ENCODE measurements at places on chromosomes 2 and 18. TPM values are rescaled to one million over a fixed set of nuclear protein-coding genes. Genes with fewer than 3 reads are reported as not detected.

DNA sequence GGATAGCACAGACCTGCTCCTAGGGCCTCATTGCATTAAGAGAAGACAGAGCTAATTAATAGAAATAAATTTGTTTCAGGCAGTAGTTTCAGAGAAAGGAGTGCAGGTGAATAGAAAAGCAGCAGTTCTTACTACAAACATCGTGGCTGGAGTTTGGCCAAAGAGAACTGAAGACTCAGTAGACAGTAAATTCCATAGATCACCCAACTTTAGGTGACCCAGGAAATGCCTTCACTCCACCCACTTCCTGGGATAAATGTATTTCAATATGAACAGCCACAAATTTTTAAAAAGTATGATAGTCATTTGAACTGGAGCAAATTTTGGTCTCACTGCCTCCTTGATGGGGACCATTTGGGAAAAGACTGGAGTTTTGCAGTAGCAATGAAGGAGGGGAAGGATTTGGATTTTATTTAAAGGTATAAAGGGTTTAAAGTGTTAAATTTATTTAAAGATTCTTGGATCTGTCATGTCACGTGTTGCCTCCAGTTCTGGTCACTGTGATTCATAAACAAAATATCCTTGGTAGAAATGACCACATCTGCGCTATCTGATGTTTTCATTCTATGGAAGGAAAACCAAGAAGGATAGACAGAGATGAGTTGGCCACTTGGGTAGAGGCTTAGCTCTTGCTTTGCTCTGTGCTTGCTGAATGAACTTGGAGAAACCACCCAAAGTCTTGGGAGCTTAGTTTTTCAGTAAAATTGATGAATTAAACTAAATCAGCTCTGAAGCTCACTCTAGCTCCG, 390.2 kb downstream of the THSD7B start:
- DNase-seq, result no peak

DNA sequence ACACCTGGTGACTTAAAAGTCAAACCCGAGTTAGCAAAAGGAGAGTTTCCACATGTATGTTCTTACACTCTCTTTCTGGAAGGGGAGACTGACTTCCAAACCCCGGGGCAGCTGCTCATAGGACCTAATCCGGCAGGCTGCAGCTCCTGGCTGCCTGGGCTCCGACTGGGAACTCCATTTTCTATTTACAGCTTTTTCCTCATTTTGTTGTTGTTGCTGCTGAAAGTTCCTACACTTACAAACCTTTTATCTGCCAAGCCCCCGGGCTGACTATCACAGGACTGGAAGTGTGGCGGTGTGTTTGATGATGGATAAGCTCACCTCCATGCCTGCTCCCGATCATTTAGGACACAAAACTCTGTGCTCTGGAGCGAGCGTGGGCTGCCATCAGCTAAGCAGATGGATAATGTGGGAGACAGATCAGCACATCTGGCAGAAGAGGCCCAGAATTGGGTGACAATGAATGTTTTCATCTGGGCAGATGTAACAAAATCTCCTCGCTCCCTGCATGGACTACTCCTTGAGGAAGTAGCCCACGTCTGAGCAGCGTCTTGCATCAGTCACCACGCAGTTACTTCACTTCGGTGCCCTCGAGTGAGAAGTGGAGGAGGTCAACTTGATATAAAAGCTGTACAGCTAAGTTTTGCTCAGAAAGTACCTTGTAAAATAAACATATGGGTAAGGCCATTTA, 114.4 kb upstream of the COPS8 start:
- DNase-seq, result no peak

DNA sequence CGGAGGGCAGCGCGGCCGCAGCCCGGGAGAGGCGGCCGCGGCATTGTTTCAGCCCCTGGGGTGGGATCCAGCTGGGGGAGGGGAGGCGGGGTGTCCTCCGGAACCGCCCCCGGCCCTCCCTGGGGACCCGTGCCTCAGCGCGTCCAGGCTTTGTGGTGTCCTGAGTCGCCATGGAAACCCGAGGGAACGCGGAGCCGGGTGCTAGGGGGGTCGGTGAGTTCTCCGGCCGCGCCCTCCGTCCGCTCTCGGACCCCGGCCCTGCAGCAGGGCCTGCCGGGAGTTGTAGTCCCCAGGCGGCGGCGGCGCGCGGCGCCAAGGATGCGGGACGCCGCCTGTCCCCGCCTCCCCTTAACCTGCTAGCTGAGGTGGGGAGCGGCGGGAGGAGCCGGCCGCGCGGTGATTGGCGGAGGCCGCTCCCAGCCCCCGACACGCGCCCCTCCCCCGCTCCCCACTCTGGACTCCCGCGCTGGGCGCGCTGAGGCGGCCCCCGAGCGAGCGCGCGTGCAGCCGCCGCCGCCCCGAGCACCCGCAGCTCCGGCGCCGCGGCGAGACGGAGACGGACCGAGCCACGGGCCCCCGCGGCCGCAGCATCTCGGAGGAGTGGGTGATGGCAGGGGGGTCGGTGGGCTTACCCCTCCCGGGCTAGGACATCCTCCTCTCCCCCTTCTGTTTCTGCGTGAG, at the start of gene DPYSL5:
DPYSL5 (plus strand) TSS at position 478 of the 681 bp plus-strand sequence. CDS start 50,368 bp downstream, outside the sequence.
- DNase-seq, result no peak

GRCh38 chr18:76982038-76982437, 150.5 kb downstream of the MBP start:
- DNase-seq, result no peak

GRCh38 chr2:231007286-231008098, 11.6 kb downstream of the SPATA3 start:
- no peak for DNase-seq

- no peak for DNase-seq
Measured at GRCh38 chr2:160277151-160277550, 77.1 kb upstream of the ITGB6 start.

The KIF1A gene
- total RNA-seq, result 0.07 TPM

DNA sequence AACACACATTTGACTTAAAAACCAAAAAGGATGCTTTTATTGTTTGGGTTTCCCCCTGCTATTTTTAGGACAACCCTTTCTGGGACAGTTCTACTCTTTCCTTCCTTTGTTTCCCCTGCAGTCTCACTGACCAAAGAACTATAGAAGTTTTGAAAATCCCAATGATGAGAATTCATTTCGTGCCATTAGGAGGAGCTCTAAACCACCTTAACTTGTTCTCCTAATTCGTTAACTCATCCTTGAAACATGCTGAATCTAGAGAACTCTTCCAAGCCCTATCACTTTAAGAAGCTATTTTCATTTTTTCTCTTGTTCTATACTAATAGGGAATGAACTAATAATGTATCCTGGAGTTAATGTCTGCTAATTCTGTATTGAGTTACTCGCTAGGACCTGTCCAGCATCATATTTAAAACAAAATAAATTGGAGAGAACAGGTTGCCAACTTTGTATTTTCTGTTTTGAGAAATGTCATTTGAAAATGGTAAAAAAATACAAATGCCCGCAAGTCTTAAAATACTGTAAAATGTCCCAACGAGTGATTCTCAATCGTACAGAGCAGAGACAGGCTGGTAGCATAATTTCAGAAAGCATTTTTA, 62.9 kb downstream of the AFTPH start:
- peak; percentile 10 for DNase-seq

The SERPINB12 gene
- total RNA-seq, result not detected

DNA sequence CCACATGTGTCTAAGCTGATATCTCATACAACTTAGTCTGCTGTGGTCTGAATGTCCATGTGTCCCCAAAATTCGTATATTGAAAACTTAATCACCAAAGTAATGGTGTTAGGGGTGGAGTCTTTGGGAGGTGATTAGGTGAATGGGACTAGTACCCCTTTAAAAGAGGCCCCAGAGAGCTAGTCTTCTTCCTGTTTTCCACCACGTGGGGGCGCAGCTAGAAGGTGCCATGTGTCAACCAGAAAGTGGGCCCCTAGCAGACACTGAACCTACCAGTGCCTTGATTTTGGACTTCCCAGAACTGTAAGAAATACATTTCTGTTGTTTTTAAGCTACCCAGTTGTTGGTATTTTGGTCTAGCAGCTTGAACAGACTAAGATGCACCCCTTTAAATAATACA, 86.6 kb downstream of the ASB1 start:
- DNase-seq, result peak; percentile 10

The TDRD15 gene
- total RNA-seq, result not detected

- DNase-seq, result no peak
Measured at GRCh38 chr2:208509586-208509985, 103.0 kb downstream of the PTH2R start.

- no peak for DNase-seq
Measured at GRCh38 chr2:103364177-103364576, 602.3 kb downstream of the TMEM182 start.

DNA sequence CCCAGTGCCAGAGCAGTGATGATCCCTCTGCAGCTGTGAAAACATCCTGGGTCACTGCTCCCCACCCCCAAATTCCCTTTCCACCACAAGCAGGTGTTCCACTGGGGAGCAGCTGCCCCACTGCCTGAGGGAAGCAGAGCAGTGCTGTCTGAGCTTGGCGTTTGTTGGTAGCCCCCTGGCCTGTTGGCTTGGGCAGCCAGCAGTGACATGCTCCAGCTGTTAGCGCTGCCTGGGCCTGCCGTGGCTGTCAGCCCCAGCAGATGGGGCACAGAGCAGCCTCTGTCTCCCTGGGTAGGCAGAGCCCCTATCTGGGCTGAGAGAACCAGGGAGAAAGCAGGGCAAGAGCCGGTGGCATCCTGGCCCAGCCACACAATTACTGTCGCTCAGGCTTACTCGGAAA, 247.7 kb downstream of the GLI2 start:
- no peak for DNase-seq

DNA sequence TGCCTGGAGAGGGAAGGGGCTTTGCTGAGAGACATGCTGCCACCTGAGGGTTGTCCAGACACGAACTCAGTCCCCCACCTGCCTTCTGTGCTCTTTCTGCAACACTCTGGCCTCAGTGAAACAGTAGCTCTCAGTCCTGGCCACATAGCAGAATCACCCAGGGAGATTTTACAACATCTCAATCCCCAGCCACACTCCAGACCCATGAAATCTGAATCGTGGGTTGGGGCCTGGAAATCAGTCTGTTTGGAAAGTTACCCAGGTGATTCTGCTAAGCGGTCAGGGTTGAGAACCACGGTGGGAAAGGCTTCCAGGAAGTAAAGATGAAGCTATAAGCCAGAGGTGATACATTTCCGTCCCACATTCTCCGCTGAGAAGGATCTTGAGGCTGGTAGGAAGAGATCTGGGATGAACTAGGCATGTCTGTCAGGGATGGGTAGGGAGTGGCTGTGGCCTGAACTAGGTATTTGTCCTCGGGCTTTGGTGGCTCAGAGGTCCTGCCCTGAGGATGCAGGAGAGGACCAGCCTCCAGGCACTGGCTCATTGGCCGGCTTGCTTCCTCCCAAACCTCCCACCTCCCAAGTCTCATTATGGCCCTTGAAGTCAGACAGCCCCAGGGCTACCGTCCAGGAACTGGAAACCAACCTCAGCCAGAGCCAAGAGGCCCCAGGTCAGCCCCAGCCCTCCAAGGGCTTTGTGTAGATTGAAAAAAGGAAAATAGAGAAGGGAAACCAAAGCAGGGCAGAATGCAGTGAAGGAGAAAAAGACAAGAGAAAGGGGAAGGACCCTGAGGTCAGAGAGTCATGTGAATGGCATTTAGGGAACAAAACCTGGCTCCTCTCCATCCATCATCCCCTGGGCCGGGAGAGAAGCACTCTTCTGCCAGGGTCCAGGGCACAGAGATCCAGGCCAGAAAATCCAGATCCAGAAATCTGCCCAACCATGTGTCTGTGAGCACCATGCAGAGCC, 119.6 kb downstream of the ZFP36L2 start:
- no peak for DNase-seq
